Skeletal muscle tissue (tissue), 5 donors: ENCODE measurements at places on chromosomes 7 and 10. TPM values are rescaled to one million over a fixed set of nuclear protein-coding genes. Genes with fewer than 3 reads are reported as not detected.

Gene FAM20C
- 14.6 TPM for total RNA-seq

Gene ZNF727
- under 0.01 TPM for total RNA-seq

Gene HOGA1
- 1.6 TPM for total RNA-seq

Gene EFCAB10
- total RNA-seq: not detected

Gene OLAH
- 1.0 TPM for total RNA-seq

Gene SCART1
- total RNA-seq: 1.6 TPM

Gene RNLS
- total RNA-seq: 4.7 TPM

Gene GNGT1
- not detected for total RNA-seq

Gene AZGP1
- 9.4 TPM for total RNA-seq

Gene ATP6V0A4
- total RNA-seq: not detected

Gene TAS2R4
- total RNA-seq: 4.2 TPM

Gene CFTR
- total RNA-seq: not detected

Gene RASSF4
- total RNA-seq: 21.4 TPM

Gene PRR15
- total RNA-seq: not detected

Gene PRLHR
- not detected for total RNA-seq

Gene CPA4
- total RNA-seq: 2.1 TPM

Gene CALHM1
- not detected for total RNA-seq

Gene PDCD11
- total RNA-seq: 24.5 TPM

Gene ZNF273
- 6.3 TPM for total RNA-seq

Gene KIF11
- 5.7 TPM for total RNA-seq

Gene ITIH5
- total RNA-seq: 37.1 TPM
